ENCODE measurements at places on chromosomes 2 and 18. TPM values are rescaled to one million over a fixed set of nuclear protein-coding genes. Genes with fewer than 3 reads are reported as not detected.
A peak's percentile ranks its signal among the peaks of the same experiment; 100 is the strongest.

The UCN gene
- not detected for total RNA-seq

The HNRNPLL gene
- 71.6 TPM for total RNA-seq

DNA sequence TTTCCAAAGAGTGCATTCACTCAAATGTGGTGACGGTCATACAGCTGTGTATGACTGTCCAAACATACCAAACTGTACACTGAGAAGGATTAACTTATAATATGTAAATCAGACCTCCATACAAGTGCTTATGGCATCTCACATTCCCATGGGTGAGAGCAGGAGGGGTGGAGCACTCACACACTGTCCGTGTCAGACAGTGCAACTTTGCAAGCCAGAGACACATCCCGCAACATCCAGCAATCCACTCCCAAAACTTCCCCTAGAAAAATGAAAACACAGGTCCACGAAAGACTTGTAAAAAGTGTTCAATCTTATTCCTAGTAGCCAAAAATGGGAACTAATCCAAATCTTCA, 36.4 kb downstream of the FAM168B start:
- peak; percentile 13 for DNase-seq

DNA sequence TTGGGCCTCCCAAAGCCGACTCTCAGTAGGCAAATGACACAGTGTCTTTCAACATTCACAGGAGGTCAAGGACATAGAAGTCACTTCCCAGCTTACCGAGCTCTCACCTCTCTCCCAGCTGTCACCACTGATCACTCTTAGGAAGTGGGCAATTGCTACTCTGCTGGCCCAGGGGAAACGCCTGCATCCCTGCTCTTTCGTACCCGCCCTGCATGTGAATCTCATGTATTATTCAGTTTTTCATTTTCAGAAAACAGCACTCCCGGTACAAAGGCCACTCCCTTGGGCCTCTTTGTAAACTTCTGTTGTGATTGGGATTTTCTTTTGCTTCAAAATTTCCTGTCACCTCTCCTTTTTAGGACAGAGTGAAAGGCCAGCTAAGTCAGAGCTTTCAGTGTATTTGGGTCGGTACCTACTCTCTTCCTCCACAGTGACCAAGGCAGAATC, 15.4 kb downstream of the MRPL44 start:
- no peak for DNase-seq

- DNase-seq: no peak
These were observed 25.7 kb upstream of the FAM178B start for GRCh38 chr2:97011977-97012569.

GRCh38 chr2:129751409-129751808, 228.1 kb upstream of the RAB6C start:
- DNase-seq: no peak

DNA sequence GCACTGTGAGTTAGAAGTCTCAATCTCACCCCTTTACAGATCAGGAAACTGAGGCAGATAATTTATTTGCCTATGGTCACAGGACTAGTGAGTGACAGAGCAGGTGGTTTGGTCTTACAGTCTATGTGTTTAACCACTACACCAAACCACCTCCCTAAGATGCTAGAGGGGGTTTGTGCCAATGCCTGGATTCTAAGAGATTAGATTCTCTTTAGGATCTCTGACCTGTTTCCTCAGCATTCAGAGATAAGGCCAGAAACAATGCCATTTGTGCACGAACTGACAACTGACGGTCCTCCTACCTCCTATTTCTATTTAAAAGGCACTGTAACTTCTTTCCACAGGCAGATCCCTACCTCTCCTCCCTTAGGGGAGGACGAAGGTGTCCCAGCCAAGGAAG, 2.3 kb upstream of the SLC20A1 start:
- DNase-seq: no peak

GRCh38 chr2:109195193-109196045, 66.4 kb downstream of the SH3RF3 start:
- DNase-seq: peak; percentile 50

DNA sequence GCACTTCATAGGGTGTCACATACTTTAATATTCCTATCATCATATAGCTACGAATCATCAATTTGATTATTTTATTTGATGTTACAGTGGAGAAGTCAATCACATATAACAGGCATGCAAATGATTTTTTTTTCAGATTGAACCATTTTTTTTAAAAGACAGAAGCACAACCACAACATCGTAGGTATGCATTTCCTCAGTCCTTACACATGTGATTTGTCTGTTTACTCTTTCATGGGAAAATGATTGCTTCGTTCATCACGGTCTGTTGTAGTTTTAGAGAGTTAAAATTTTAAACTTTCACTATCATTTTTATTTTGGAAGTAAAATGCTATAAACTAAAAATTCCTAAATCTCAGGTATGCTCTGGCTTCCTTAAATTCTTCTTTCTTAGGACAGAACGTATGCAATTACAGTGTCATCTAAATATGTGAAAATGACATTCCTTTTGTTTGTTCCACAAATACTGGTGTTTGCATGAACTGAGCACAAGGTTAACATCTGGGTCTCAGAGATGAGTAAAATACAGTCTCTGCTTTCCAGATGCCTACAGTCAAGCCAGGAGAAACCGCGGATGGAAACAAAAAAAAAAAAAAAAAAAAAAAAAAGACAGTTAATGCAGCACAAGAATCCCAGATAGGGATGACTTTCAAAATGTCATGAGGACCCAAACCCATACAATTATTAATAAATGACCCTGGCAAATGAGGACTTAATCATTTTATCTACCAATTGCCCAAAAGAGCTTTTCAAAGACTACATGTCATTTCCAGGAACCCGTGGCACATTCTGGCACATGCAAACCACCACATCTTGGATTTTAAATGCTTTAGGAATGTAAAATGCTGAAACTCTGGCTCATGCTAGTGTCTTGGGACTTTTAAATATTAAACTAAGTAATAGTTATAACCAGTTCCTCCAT, 201.2 kb downstream of the LRP1B start:
- no peak for DNase-seq

- DNase-seq: peak; percentile 57
These were observed 1.4 kb downstream of the UBE2F start for GRCh38 chr2:237968048-237968862.

DNA sequence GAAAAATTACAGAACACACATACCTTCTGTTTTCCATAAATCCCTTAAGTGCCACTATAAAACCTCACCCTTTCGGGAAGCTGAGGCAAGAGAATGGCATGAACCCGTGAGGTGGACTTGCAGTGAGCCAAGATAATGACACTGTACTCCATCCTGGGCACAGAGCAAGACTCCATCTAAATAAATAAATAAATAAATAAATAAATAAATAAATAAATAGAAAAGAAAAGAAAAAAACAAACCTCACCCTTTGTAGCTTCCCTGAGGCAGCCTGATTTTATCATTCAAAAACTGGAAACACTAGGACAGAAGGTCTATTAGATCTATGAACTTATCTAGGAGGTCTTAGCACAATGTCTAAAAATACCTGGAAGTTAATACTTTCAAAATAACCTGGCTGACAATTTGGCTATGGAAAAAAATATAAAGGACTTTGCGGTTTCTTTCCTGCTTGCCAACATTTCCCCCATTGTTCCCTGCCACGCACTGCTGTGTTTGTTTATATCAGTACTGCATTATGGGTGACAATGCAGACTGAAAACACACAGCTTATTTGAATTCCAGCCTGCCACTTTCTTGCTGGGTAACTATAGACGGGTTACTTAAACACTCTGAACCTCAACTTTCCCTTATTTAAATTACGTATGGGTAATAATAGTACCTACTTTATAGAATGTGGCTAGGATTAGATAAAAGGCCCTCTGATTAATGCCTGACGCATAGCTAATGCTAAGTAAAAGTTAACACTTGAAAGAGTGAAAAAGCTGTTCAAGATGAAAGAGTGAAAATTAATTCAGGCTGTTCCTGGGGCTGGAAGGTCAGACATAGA, 313.0 kb downstream of the RDH14 start:
- no peak for DNase-seq
